CD4-positive, alpha-beta T cell treated with Interleukin-21 for 1 hour (primary cell): ENCODE measurements at places on chromosomes 16 and 17.

GRCh38 chr17:80832888-80833583 is 158.6 kb upstream of the CHMP6 start:
- DNase-seq: peak; percentile 73

DNA sequence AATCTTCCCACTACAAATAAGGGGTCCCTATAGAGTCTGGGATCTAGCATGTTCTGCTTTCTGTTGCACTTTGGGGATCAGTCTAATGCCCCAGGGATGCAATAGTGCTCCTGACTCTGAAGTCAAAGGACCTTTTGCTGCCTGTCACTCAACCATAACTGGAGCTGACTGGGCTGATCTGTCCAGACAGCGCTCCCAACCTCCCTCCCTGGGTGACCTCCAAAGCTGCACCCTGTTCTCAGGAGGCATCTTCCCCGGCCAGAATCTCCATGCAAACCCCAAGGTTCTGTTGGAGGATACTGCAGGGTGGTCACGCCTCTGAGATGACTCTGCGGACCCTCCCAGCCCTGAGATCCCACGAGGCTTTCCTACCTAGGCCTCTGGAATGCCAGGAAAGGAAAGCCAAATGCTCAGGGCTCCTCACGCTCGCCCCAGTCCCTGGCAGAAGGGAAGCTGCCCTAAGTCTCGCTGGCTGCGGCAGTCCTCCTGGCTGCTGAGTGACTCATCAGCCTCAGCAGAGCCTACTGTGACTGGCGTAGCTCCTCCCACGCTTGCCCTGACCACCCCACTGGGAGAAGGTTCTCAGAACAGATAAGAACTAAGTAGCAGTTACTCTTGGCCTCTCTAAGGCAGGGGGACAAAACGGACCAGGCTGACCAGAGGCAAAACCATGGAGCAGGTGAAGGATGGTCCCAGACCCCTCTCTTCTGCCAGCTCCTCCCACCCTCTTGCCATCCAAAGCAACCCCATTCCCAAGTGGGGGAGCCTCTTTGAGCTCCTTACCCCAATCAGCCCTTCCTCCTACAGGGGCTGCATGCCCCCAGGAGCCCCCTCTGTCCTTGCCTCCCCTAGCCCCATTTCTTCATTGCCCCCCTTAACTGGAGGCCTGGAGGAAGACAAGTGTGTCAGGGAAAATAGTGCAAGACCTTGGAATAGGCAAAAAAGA is 124.1 kb upstream of the TNRC6C start:
- DNase-seq: peak; percentile 50

GRCh38 chr17:81402981-81403467 is 7.8 kb downstream of the BAHCC1 start:
- no peak for DNase-seq

- no peak for DNase-seq
Observed at GRCh38 chr17:76958974-76959373, 90.8 kb downstream of the MGAT5B start.

DNA sequence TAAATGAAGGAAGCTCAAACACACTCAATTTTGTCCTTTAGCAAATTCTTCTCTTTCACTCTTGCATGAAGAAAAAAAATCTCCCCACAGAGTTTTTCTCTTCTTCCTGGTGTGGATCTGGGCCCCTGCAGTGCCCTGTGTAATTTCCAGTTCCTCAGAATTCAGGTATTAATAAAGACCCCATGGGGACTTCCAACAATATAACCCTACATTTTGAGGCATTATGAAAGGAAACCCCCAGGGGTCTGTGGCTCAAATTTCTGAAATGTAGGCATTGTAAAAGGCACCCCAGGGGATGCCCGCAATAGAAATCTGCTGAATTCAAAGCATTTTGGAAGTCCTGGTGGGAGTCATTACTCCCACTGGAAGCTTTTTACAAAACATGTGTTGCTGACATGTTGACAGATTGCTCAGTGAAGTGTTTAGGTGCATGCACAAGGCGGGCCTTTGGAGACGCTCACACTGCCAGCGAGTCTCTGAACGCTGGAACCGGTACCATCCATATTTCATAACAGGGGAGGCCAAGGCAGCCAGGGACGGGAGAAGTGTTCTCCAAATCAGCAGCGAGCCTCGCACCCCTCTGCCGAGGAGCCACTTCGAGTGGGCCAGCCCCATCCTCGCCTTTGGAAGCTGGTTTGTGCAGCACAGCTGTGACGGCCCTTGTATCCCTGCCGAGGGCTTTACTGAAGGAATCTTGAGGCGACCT is 154.0 kb downstream of the ZNF423 start:
- DNase-seq: no peak
